NCI-H187 (cell line): ENCODE measurements at places on chromosomes 7 and 10.

GRCh38 chr7:78662939-78663338 lies 790.5 kb downstream of the MAGI2 start:
- no peak for DNase-seq

GRCh38 chr7:90165724-90166123 lies 11.5 kb downstream of the STEAP1 start:
- DNase-seq, result peak; percentile 25

DNA sequence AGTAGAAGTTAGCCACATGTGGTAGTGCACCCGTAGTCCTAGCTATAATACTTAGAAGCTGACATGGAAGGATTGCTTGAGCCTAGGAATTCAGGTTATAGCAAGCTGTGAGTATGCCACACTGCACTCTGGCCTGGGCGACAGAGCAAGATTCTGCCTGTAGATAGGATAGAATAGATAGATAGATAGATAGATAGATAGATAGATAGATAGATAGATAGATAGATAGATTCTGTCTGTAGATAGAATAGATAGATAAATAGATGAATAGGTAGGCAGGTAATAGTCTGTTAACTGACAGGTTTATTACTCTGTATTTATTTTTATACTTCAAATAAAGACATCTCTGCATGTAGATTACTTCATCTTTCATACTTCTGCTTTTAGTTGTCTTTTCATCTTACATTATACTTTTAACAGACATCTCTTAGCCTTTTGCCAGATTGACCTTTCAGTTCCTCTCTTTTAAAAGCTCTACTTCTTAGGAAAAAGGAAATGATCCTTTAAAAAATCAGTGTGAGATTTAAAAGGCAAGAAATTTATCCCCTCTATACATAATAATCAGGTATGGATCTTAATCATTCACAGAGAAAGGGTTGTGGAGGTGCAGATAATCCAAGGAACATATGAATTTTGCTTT lies 31.8 kb downstream of the CCAR1 start:
- no peak for DNase-seq

GRCh38 chr10:125006921-125007426 lies 65.1 kb downstream of the ZRANB1 start:
- DNase-seq, result no peak

- DNase-seq, result no peak
Measured at GRCh38 chr10:132885451-132886210, 56.7 kb downstream of the CFAP46 start.

DNA sequence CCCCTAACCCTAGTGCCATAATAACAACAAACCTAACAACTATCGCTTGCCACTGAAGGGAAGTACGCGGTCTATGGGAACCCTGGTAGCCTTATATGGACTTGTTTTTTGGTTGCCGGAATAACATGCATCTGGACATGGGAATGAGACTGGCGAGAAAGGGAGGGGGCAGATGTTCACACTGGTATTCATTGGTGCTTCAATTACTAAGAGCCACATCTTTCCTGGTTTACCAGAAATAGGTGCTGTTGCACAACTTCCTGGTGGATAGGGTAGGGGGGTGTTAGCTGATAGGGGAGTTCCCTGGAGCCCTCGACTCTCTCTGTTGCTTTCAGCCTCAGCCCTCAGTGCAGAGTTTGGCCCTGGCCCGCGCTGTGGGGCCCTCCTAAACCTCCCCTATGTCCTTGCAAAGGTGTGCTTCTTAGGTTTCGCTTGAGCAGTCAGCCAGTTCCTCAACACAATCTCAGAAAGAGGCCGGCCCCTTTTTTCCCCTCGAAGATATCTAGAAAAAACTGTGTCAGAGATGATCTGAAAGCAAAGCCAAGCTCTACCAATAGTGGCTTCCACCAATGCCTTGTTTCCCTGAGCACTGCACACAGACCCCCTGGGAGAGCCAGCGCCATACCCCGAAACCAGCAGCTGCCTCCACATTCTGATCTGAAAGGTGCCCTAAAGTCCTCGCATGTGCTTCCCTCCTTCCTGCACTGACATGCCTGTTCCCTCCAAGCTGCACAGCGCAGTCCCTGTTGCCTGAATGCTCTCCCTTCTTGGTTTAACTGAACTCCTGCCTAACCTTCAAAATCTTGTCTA lies 13.5 kb downstream of the TBXAS1 start:
- no peak for DNase-seq
